CD4-positive, alpha-beta T cell treated with Interleukin-2 at 100 ng/mL for 4 hours (primary cell): ENCODE measurements at places on chromosomes 1 and 21.

GRCh38 chr1:229003233-229004031 is 267.5 kb upstream of the RAB4A start:
- DNase-seq, result no peak

GRCh38 chr1:212685429-212685828 is 14.2 kb downstream of the BATF3 start:
- no peak for DNase-seq

DNA sequence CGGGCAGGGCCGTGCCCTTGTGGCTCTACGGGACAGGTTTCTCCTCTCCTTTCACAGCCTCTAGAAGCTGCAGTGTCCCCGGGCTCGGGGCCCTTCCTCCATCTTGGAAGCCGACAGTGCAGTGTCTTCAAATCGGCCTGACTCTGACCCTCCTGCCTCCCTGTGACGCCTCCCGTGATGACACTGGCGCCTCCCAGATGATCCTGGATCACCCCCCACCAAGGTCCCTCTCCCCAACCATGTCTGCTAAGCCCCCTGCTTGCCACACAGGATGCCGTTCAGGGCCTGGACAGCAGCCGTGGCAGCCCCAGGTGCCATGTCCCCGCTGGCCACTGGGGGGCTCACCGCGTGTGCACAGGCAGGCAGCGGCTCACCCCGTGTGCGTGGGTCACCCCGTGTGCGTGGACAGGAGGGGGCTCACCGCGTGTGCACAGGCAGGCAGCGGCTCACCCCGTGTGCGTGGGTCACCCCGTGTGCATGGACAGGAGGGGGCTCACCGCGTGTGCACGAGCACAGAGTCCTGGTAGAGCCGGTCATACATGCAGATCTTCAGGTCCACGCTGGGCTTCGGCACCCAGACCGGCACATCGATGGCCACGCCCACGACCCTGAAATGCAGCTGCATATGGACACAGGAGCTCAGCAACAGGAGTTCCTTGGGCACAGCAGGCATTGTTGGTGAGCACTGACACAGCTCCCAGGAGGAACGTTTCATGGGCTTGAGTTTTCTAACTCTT is 24.9 kb upstream of the TMEM52 start:
- DNase-seq, result peak; percentile 52

- no peak for DNase-seq
Measured at GRCh38 chr21:45863751-45864150, 117.8 kb upstream of the COL6A1 start.

DNA sequence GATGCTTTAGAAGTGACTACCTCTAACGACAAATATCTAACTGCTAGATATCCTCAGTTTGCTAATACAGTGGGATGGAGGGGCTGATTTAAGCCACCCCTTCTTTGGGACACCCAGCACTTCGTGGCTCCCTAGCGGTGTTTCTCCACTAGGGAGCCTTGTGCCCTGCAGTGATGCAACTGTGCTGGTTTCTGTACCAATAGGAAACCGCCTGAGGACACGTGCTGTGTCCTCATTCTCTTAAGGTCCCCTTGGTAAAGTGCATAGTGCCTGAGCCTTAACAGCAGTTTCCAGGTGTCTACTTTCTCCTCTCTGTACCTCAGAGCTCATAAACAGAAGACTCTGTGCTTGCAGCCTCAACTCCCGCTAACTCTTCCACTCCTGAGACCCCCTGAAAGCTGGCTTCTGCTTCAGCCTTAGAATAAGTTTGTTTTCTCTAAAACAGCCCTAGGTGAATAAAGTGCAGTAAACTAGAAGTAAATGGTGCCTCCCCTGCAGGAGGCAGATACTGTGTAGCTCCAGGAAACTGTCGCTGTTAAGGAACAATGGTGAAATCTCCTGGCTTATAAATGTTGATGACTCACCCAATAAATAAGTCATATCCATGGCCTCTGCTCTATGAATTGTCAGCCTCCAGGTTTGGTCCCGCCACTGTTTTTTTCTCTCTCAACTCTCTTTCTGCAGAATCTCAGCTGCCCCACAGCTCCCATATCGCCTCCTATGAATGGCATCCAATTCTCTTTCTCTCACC is 130.4 kb downstream of the AK5 start:
- DNase-seq, result no peak

DNA sequence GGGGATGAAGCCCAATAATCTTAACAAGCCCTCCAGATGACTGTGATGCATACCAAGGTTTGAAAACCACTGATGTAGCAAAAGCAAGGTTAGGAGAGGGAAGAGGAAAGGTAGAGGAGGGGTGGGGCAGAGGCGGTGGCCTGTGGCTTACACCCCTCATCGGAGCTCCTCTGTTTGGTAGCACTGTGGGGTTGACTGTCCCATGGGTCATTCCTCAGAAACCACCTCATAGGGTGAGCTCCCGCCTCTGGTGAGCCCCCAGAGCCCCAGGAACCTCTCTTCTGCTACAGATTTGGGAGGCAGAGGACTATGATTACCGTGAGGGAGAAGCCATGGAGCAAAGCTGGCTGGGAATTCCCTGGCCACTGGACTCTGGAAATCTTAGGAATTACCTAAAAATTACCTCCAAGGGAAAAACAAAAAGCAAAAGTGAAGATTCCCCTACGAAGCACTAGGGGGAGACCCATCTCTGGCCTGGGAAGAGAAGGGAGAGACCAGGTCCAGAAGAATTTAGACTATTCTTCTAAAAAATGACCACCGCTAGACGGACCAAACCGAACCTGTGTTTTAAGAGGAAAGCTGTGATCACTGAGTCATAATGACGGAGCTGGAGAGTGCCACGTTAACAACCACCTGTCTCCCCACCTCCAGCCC is 1.5 kb upstream of the RASSF5 start:
- DNase-seq, result no peak
